ENCODE measurements at places on chromosomes 7 and 10.
A peak's percentile ranks its signal among the peaks of the same experiment; 100 is the strongest.

- H3K4me3 ChIP-seq: no peak overlapping the region
- no peaks in the 10 kb centered on the region for H3K36me3 ChIP-seq
- DNase-seq: no peak
- no peaks in the 10 kb centered on the region for H3K27me3 ChIP-seq
- H3K4me1 ChIP-seq: no peaks in the 10 kb centered on the region
Observed at GRCh38 chr7:124071843-124072242, 39.0 kb upstream of the TMEM229A start.

GRCh38 chr10:3976718-3977117, 191.7 kb upstream of the KLF6 start:
- H3K27me3 ChIP-seq: no peaks in the 10 kb centered on the region
- DNase-seq: no peak
- no peaks in the 10 kb centered on the region for H3K4me1 ChIP-seq
- no peaks in the 10 kb centered on the region for H3K36me3 ChIP-seq
- no peak overlapping the region for H3K4me3 ChIP-seq

- H3K4me3 ChIP-seq: no peak overlapping the region
- no peak overlapping the region for H3K27ac ChIP-seq
- peaks cover 8% of the 10 kb centered on the region for H3K27me3 ChIP-seq
- H3K36me3 ChIP-seq: no peaks in the 10 kb centered on the region
Observed at GRCh38 chr7:157475095-157475494, 138.3 kb downstream of the DNAJB6 start.

DNA sequence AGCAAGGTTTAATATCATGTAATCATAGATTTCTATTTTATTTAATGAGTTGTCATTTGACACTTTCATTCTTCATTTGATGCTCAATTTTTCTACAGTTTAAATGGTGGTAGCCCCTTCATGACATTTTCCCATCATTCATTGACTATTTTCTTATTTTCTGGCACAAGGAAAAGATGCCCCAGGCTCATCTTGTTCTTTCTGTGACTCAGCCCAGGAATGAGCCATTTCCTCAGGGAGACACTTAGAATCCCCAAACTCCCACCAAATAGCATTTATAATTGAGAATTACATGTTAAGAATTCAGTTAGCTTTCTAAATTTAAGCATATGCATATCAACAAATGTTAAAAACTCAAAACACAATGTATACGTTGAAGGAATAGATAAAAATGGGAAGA, 222.3 kb downstream of the KIF20B start:
- no peaks in the 10 kb centered on the region for H3K4me1 ChIP-seq
- no peak overlapping the region for H3K4me3 ChIP-seq
- DNase-seq: no peak

DNA sequence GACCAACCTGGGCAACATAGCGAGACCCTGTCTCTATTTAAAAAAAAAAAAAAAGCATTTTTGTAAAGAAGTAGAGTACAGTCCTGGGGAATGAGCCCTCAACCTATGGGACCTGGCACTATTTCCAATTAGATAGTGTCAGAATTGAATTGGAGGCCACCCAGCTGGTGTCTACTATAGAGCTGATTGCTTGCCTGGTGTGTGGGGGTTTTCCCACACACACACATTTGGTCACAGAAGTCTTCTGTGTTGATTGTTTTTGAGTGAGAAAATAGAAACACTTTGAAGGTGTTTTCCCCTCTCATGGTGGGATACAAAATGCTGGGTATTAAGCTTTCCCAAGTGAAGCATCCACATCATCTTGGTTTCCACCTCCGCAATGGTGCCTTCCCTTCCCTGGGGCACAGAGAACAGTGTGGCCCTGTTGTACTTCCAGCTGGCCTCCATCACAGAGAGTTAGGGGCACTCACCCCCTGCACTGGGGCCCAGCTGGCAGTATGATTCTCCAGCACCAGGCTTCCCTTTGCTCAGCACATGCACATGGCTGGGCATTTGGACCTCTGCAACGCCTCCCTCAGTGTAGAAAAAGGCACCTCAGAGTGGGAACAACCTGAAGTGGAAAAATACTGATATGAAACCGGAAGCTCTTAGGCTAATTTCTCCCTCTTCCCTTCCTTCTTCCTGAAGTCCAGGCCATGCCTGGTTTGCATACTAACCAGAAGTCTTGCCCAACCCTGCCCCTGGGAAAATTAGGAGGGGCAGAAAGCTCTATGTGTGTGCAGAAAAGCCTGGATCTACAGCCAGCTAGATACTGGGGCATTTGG, 10.7 kb upstream of the NFKB2 start:
- no peaks in the 10 kb centered on the region for H3K27me3 ChIP-seq
- no peak for DNase-seq
- peaks cover 14% of the 10 kb centered on the region for H3K4me1 ChIP-seq
- peak overlapping the region; percentile 12 for H3K27ac ChIP-seq
- H3K36me3 ChIP-seq: peaks cover 34% of the 10 kb centered on the region

GRCh38 chr10:631266-631665, 58.2 kb downstream of the DIP2C start:
- H3K27me3 ChIP-seq: no peaks in the 10 kb centered on the region
- H3K4me3 ChIP-seq: no peak overlapping the region
- H3K36me3 ChIP-seq: no peaks in the 10 kb centered on the region
- H3K27ac ChIP-seq: no peak overlapping the region
- H3K4me1 ChIP-seq: peaks cover 4% of the 10 kb centered on the region

DNA sequence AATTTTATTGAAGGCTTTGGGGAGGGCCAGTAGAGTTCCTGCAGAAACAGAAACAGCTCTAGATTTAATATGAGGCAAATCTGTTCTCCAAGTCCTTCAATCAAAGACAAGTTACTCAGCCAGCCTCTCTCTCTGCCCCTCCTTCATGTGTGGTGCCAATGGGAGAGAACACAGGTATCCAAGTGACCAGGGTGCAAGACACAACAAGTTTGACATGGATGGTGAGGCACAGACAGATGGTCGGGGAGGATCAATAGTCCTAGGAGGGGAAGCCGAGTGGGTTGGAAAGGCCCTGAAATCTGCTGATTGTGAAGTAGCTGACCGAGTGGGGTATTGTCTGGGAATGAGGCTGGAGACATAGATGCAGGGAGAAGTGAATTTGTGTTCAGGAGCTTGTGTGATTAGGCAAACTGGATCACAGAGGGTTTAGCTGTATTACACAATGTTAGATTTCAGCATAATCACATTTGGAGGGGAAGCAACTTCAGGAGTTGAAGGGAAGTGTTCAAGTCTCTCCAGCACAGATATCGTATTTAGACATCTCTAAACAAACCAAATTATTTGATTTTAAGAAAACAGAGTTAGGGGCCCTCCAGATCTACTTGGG, 1.5 kb downstream of the GIMAP1 start:
- H3K27me3 ChIP-seq: no peaks in the 10 kb centered on the region
- no peak for DNase-seq

- H3K4me1 ChIP-seq: no peaks in the 10 kb centered on the region
- no peaks in the 10 kb centered on the region for H3K27me3 ChIP-seq
- no peak overlapping the region for H3K4me3 ChIP-seq
- no peak for DNase-seq
- peaks cover 73% of the 10 kb centered on the region for H3K36me3 ChIP-seq
Observed at GRCh38 chr10:99403674-99404073, 26.8 kb downstream of the GOT1 start.

- H3K27me3 ChIP-seq: no peaks in the 10 kb centered on the region
- H3K4me3 ChIP-seq: no peak overlapping the region
- peaks cover 35% of the 10 kb centered on the region for H3K4me1 ChIP-seq
- DNase-seq: no peak
- H3K36me3 ChIP-seq: no peaks in the 10 kb centered on the region
Observed at GRCh38 chr10:119233821-119234220, 26.4 kb downstream of the GRK5 start.

DNA sequence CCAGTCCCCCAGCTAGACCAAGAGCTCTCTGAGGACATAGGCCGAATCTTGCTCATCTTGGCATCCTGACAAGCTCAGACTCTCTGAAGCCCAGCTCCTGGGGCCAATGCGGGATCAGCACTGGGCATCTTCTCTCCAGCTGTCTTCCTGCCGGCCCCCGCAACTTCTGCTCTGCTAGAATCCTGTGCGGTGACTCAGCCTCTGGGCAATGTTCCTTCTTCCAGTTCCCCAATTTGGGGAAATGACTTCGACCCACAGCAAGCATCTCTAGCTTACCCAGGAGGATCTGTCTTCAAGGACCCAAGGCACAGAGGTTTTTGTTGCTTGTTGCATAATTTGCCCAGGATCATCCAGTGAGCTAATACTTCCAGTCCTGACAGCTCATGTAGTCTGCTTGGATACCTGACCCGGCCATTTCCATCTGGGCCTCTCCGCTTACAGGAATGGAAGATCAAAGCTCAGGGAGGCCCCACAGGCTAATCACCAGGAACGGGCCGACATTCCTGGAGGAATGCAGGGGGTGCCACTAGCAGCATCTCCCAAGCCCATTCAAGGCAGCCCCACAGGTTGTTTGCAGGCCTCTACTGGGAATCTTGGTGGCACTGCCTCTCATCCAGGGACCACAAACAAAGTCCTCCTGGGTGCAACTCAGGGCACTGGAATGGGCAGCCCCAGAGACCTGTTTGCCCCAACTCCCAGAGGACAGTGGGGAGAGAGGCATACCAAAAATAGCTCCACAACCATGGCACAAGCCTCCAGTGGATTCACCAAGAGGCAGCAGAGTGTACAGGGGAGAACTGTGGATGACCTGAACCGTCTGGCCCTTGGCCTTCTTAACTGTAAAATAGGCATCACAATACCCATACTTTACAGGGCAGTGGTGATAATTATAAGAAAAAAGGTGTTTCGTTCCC, 151.9 kb downstream of the NEURL1 start:
- no peak overlapping the region for H3K4me3 ChIP-seq
- peak; percentile 75 for DNase-seq
- peaks cover 43% of the 10 kb centered on the region for H3K4me1 ChIP-seq
- no peaks in the 10 kb centered on the region for H3K27me3 ChIP-seq

- peak; percentile 65 for DNase-seq
- no peak overlapping the region for H3K27ac ChIP-seq
- no peaks in the 10 kb centered on the region for H3K4me1 ChIP-seq
- H3K36me3 ChIP-seq: peaks cover 8% of the 10 kb centered on the region
Observed at GRCh38 chr10:11337516-11337915, 273.9 kb downstream of the USP6NL start.

DNA sequence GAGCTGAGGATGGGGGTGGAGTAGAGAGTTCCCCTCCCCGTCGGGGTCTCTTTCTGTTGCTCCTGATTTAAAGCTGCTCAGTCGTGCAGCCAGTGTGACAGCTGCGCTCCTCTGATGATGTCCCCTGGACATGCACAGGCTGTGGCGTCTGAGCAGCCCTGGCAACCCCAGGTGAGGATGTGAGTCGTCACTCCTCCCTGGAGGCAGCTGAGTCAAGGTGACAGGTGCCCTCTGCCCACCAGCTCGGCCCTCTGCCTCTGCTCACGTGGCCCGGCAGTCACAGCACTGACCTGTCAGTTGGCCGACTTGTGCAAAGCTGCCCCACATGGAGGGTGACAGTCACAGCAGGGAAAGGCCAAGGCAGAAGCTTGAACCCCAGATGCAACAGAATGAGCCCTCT, 33.9 kb downstream of the ANXA8 start:
- no peaks in the 10 kb centered on the region for H3K4me1 ChIP-seq
- H3K27me3 ChIP-seq: no peaks in the 10 kb centered on the region
- no peaks in the 10 kb centered on the region for H3K36me3 ChIP-seq
- no peak overlapping the region for H3K27ac ChIP-seq
- H3K4me3 ChIP-seq: no peak overlapping the region

DNA sequence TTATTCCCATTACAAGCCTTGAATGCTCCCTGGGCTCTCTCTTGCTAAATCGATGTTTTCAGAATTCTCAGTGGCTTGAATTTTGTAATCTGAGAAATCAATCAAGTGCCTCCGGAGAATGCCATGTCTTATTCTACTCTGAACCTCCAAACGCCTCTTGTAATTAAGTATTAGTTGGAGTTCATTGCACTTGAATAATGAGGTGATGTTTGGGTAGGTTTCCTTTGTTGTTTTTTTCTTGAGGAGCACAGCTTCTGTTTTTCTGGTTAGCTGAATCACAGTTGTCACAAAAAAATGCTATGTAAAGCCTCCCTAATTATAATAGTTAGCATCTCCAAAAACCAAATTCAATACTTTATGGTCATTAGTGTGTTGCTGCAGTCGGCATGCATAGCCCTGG, 100.3 kb downstream of the PLPP4 start:
- no peak for DNase-seq
- no peaks in the 10 kb centered on the region for H3K4me1 ChIP-seq
- H3K36me3 ChIP-seq: no peaks in the 10 kb centered on the region
- no peaks in the 10 kb centered on the region for H3K27me3 ChIP-seq
- no peak overlapping the region for H3K27ac ChIP-seq

DNA sequence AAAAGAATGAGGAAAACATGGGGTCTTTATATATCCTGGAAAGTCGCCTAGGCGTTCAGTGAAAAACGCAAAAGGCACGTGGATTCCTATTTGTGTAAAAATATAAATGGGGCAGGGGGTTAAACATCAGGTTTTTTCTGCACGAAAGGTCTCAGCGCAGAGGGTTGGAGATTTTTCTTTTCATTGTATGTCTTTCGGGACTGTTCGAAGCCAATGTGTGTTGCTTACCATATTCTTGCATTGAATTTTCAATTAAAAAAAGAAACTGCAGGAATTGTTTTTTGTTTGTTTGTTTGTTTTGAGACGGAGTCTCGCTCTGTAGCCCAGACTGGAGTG, 169.2 kb downstream of the UBE2H start:
- H3K27ac ChIP-seq: no peak overlapping the region
- H3K27me3 ChIP-seq: peaks cover 92% of the 10 kb centered on the region
- peaks cover 52% of the 10 kb centered on the region for H3K4me1 ChIP-seq
- DNase-seq: no peak
- H3K4me3 ChIP-seq: no peak overlapping the region

- no peak overlapping the region for H3K27ac ChIP-seq
- H3K27me3 ChIP-seq: no peaks in the 10 kb centered on the region
- H3K4me3 ChIP-seq: no peak overlapping the region
- no peak for DNase-seq
- peaks cover 8% of the 10 kb centered on the region for H3K4me1 ChIP-seq
Observed at GRCh38 chr10:36803229-36803628, 322.2 kb upstream of the ANKRD30A start.

All from upper lobe of right lung (tissue), 1 donor.